ENCODE measurements at places on chromosomes 1 and 21. TPM values are rescaled to one million over a fixed set of nuclear protein-coding genes. Genes with fewer than 3 reads are reported as not detected.
A peak's percentile ranks its signal among the peaks of the same experiment; 100 is the strongest.

The CASQ2 gene
- not detected for total RNA-seq

The TESK2 gene
- total RNA-seq = 12.9 TPM

The PCSK9 gene
- total RNA-seq = not detected

The AMPD1 gene
- total RNA-seq = not detected

The CLDN17 gene
- total RNA-seq = not detected

The RORC gene
- total RNA-seq = 1.4 TPM

The PIGR gene
- 0.05 TPM for total RNA-seq

The ACTL8 gene
- not detected for total RNA-seq

DNA sequence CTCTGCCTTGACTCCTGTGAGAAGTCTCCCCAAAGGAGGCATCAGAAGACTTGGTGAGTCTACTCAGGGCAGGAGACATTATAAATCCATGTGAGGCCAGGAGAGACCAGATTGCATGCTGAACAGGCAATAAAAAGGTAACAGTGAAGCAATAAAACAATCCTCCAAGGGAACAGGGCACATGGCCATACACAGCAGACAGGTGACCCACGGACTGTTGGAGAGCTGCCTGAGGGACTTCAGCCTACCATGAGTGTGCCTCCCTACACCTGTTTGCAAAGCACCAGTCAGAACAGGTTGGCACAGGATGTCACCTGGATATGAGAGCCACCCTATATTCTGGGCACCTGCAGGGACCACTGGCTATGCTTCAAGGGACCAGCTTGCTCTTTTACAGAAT is 67.6 kb downstream of the MAB21L3 start:
- DNase-seq = no peak

- no peak for DNase-seq
Measured at GRCh38 chr1:85421179-85421578, 43.8 kb downstream of the DDAH1 start.

DNA sequence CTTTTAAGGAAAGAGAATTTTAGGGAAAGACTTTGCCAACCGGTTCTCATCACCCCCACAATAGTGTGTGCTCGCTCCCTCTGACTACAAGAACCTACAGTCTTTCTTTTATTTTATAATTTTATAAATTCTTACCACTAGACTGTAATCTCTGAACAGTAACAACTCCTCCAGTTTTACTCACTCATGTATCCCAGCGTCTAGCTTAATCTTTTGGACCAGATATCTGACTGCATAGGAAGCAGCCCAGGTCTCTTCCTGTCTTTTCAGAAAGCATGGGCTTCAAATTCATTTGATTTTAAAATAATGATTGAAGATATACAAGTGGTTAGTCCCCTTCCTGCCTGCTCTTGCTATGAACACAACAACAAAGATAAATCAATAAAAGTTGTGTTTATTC is 19.0 kb upstream of the DUSP10 start:
- no peak for DNase-seq

DNA sequence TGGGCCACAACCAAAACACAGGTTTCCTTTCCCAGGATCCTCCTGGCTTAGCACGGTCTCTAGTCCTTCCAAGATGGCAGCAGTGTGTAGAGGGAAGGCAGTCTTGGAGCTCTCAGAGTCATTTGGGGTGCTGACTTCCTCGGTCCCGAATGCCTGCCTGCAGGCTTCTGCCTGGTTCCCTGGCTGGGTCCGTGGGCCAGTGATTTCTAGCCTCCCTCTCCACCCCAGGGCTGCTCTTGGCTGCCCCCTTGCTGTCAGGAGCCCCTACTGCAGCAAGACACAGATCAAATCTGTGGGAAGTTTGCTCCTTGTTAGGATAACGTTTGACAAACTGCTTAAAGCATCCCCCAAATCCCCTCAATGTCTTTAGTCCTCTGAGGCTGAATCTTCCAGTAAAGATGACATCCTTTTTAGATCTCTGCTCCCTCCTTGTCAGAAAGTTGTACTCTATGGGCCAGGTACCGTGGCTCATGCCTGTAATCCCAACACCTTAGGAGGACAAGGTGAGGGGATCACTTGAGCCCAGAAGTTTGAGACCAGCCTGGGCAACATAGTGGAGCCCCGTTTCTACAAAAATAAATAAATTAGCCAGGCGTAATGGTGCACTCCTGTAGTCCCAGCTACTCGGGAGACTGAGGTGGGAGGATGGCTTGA is 272.5 kb downstream of the RRAGC start:
- DNase-seq = peak; percentile 59

GRCh38 chr1:179206812-179207211 is 22.7 kb downstream of the ABL2 start:
- no peak for DNase-seq

DNA sequence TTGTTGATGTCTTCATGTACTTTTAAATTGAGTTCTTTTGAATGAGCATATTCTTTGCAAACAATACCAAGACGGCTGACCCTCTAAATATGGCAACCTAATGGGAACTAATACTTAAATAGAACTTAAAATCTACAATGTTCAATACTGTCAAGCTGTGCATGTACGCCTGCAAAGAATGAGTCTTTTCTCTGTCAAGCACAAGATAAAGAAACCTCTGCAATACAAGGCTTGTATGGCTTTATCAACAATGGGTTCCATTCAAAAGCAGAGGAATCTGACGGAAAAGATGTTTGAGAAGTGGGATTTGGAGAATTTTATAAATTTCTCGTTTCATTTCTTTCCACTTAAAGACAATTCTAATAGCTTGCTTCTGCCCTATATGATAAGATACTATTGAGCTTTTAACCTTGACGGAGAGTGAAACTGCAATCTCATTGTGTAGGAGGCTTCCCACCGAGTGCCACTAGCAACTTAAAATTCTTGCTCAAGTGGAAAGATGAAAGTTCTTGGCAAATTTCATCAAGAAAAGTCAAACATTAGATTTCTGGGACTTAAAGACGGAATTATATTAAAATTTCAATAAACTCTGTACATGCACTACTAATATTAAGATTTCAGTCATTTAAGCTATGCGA is 119.8 kb downstream of the RGS21 start:
- DNase-seq = no peak

DNA sequence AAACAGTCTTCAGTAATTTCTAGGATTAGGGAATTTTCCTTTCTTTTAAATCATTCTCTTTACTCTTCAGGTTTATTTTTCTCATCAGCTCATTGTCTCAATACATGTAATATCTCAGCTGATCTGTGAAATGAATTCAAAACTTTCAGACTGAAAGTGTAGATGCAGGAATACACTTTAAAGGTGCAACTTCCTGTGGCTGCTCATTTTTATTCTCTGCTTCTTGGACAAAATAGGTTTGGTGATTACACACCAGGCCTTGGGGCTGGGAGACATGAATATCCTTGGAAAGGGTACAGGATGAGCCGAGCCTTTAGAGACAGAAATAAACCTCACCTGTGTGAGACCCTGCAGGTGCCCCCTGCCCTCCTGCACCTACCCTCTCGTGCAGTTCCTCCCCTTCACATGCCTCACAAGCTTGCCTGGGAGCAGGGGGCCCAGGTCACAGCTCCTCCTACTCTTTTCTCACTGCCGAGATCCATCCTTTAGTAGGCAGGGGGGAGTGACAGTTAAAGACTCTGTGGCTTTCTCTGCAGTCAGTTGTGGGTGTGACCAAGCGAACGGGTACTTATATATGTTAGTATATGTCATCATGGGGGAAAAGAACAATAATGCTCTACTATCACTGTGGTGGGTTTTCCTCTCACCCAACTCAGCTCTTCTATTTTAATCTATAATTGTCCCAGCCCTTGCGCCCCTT is 23.6 kb downstream of the XCL2 start:
- peak; percentile 32 for DNase-seq

- no peak for DNase-seq
Measured at GRCh38 chr1:26538480-26539412, 9.2 kb downstream of the RPS6KA1 start.

DNA sequence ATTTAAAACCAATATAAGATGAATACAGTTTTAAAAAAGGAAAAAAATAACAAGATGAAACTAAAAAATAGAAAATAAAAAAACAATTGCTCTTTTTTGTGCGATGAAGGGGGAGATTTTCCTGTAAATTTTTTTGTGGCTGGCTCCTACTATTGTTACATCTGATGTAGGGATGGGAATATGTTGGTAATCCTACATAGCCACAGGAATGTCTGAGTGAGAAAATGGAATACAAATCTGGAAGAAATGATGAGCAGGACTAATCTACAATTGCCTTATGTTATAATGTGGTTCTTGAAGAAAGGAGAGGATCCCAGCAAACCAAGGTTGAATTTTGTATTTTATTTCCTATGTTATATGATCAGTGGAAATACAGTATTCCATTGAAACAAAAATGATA is 40.9 kb downstream of the ATP6V1G3 start:
- no peak for DNase-seq

Measured in activated naive CD4-positive, alpha-beta T cell treated with anti-CD3 and anti-CD28 coated beads, Interleukin-2, amount 50 U/mL, for 72 hours (primary cell).